ENCODE measurements at places on chromosomes 1 and 21.
A peak's percentile ranks its signal among the peaks of the same experiment; 100 is the strongest.

GRCh38 chr1:160032165-160032820 is 503 bp upstream of the PIGM start:
- H3K27ac ChIP-seq, result peak overlapping the region; percentile 71
- peaks cover 37% of the 10 kb centered on the region for H3K27me3 ChIP-seq
- peaks cover 30% of the 10 kb centered on the region for H3K4me1 ChIP-seq
- no peak for DNase-seq
- H3K36me3 ChIP-seq, result peaks cover 5% of the 10 kb centered on the region

DNA sequence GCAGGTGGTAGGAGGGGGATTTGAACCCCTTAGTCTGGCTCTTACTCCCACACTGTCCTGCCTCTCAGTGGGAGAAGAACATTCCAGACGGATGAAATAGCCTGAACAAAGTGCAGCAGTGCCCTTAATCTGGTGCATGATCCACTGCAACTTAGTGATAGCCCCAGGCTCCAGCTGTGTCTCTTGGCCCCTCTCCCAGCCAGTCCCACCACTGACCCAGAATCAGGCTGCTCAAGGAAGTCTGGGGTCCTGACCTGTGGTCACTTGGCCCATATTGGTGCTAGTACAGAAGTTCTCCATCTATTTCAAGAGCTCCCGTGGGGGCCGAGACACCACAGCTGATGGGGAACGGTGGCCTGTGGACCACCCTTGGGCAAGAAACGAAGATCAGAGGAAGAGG is 255.0 kb downstream of the KAZN start:
- H3K27ac ChIP-seq, result no peak overlapping the region
- H3K4me3 ChIP-seq, result no peak overlapping the region
- DNase-seq, result no peak
- H3K27me3 ChIP-seq, result peaks cover 2% of the 10 kb centered on the region

- H3K4me1 ChIP-seq, result peaks cover 18% of the 10 kb centered on the region
- peak overlapping the region; percentile 88 for H3K27ac ChIP-seq
- no peaks in the 10 kb centered on the region for H3K36me3 ChIP-seq
- DNase-seq, result no peak
- no peak overlapping the region for H3K4me3 ChIP-seq
Observed at GRCh38 chr1:198622001-198622400, 16.8 kb upstream of the PTPRC start.

GRCh38 chr21:28106370-28106890 is 886.2 kb downstream of the LTN1 start:
- H3K27ac ChIP-seq, result no peak overlapping the region
- no peaks in the 10 kb centered on the region for H3K27me3 ChIP-seq
- no peaks in the 10 kb centered on the region for H3K36me3 ChIP-seq
- no peak for DNase-seq

GRCh38 chr1:3945222-3945621 is 45.1 kb upstream of the C1orf174 start:
- H3K27me3 ChIP-seq, result peaks cover 25% of the 10 kb centered on the region
- H3K27ac ChIP-seq, result no peak overlapping the region
- H3K4me3 ChIP-seq, result no peak overlapping the region
- no peak for DNase-seq
- H3K4me1 ChIP-seq, result peaks cover 10% of the 10 kb centered on the region

DNA sequence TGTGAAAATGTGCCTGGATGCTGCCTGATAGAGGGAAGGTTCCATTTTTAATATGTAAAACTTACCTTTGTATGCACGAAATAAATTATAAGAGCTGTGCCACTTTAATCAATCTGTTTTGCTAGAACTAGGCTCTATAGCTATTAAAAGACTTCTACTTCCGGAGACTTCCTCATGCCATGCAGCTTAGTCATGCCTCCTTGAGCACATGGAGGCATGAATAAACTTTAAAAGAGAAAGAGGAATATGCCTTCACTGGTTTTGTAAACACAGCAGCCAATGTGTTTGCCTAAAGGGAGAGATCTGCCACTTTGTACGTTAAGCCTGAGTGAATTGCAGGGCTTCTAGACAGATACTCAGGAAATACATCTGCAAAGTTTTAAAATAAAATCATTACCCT is 604.6 kb downstream of the LRRIQ3 start:
- H3K27me3 ChIP-seq, result no peaks in the 10 kb centered on the region
- DNase-seq, result no peak
- no peaks in the 10 kb centered on the region for H3K36me3 ChIP-seq
- no peak overlapping the region for H3K4me3 ChIP-seq
